ENCODE measurements at places on chromosomes 1 and 21. TPM values are rescaled to one million over a fixed set of nuclear protein-coding genes. Genes with fewer than 3 reads are reported as not detected.
A peak's percentile ranks its signal among the peaks of the same experiment; 100 is the strongest.

GRCh38 chr1:63325279-63325985, 3.1 kb downstream of the FOXD3 start:
- DNase-seq = no peak
- H3K36me3 ChIP-seq = no peaks in the 10 kb centered on the region
- H3K27ac ChIP-seq = no peak overlapping the region

GRCh38 chr1:2468041-2468472, 8.0 kb upstream of the PLCH2 start:
- no peaks in the 10 kb centered on the region for H3K4me1 ChIP-seq
- DNase-seq = peak; percentile 40
- H3K27me3 ChIP-seq = no peaks in the 10 kb centered on the region
- no peak overlapping the region for H3K4me3 ChIP-seq
- no peak overlapping the region for H3K27ac ChIP-seq
- H3K36me3 ChIP-seq = no peaks in the 10 kb centered on the region

DNA sequence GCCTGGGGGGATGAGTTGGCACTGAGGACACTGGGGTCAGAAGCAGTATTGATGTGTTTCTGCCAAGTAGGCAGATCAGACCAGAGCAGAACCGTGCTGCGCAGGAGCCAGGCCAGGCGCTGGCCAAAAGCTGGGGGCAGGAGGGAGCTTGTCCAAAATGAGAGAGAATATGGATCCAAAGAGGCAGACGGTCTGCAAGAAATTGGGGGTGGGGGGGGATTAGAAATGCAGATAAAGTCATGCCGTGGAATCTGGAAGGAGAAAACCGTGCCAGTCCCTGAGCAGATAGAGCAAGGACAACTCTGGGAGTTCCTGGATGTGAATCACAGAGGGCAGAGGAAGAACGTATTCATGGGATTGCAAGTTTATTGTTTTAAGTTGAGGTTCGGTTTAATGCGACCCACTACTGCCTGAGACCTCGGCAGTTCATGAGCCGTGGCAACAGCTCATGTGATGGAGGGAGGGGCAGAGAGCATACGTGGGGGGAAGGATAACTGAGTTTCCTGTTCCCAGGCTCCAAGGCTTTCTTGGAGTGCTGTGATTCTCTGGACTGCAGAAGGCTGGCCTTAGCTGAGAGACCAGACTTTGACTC, 224.0 kb downstream of the FGGY start:
- DNase-seq = peak; percentile 70
- H3K4me1 ChIP-seq = peaks cover 8% of the 10 kb centered on the region
- no peak overlapping the region for H3K4me3 ChIP-seq
- H3K27me3 ChIP-seq = no peaks in the 10 kb centered on the region

TP73 gene
- polyA plus RNA-seq = 0.04 TPM

Data from ovary (tissue), 10 donors.